ENCODE measurements at places on chromosomes 13 and 19.

GRCh38 chr13:108463340-108463739 lies 166.1 kb upstream of the MYO16 start:
- DNase-seq = peak; percentile 15

DNA sequence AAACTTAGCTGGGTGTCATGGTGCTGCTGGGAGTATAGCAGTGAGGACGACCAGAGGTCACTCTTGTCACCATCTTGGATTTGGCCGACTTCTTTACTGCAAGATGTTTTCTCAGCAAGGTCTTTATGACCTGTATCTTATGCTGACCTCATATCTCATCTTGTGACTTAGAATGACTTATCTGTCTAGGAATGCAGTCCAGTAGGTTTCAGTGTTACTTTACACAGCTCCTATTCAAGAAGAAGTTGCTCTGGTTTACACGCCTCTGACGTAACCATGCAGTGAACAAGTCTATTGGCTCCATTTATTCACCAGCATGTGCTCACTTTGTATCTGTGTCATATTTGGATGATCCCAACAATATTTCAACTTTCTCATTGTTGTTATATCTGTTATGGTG lies 26.7 kb downstream of the ZNF850 start:
- no peak for DNase-seq

- DNase-seq = no peak
Observed at GRCh38 chr19:35860818-35861639, 4.3 kb downstream of the KIRREL2 start.

GRCh38 chr19:38006361-38007045 lies 99.5 kb downstream of the SIPA1L3 start:
- DNase-seq = no peak

DNA sequence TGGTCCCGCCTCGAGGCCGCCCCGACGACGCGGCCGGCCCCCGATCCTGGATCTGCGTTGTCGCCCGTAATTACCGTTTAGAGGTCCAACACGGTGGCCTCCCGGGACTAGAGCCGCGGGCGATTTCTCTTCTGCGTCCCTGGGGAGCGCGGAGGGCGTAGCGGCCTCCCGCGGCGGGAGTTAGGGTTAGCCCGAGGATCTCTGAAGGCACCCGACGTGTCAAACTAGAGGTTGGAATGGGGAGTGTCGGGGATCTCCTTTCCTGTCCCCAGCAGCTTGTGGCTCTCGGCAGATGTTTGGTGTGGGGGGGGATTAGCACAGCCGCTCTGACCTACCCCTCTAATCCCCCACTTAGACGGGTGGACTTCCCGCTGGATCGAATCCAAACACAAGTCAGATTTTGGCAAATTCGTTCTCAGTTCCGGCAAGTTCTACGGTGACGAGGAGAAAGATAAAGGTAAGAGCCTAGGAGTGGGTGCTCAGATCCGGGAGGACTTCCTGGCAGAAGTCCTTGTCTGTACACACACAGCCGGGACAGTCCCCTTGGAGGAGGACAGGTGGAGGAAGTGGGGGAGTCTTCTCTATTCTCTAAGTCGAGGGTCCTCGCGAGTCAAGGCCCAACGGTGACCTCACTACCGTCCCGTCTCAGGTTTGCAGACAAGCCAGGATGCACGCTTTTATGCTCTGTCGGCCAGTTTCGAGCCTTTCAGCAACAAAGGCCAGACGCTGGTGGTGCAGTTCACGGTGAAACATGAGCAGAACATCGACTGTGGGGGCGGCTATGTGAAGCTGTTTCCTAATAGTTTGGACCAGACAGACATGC lies 581 bp downstream of the CALR start:
- DNase-seq = peak; percentile 50

- no peak for DNase-seq
Observed at GRCh38 chr13:23330356-23330755, 103.1 kb downstream of the SACS start.

- no peak for DNase-seq
Observed at GRCh38 chr19:4367781-4368127, 24.4 kb downstream of the MPND start.

GRCh38 chr19:16957151-16957701 lies 68.4 kb downstream of the F2RL3 start:
- no peak for DNase-seq

- DNase-seq = no peak
Observed at GRCh38 chr19:39399668-39400050, 7.0 kb upstream of the ZFP36 start.

- no peak for DNase-seq
Observed at GRCh38 chr13:75790198-75790970, 154.3 kb downstream of the LMO7 start.

DNA sequence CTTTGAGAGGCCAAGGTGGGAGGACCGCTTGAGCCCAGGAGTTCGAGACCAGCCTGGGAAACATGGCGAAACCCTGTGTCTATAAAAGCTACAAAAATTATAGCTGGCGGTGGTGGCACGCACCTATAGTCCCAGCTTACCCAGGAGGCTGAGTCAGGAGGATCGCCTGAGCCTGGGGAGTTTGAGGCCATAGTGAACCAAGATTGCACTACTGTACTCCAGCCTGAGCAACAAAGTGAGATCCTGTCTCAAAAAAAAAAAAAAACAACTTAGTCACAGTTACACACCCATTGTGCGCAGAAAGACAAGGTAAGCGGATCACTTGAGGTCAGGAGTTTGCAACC lies 728 bp upstream of the DENND1C start:
- DNase-seq = no peak

- DNase-seq = no peak
Observed at GRCh38 chr13:98175043-98175442, 2.0 kb downstream of the RNF113B start.

DNA sequence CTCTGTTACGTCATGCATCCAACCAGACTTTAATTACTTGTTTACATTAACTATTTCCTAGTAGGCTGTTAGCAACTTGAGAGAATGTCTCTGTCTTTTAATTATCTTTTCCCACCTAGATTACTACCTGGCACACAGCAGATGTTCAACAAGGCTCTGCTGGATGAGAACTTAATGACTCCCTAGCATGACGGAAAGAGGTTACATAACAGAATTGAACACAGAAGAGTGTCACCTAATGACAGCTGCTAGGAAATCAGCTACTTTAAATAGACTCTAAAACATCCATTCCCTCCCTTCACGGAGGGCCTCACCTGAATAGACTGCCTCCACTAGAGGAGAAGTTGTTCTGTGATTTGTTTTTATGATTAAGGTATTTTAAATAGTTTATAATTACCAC lies 110.8 kb downstream of the TEX29 start:
- DNase-seq = no peak

GRCh38 chr13:26406791-26407190 lies 150.7 kb upstream of the WASF3 start:
- no peak for DNase-seq

DNA sequence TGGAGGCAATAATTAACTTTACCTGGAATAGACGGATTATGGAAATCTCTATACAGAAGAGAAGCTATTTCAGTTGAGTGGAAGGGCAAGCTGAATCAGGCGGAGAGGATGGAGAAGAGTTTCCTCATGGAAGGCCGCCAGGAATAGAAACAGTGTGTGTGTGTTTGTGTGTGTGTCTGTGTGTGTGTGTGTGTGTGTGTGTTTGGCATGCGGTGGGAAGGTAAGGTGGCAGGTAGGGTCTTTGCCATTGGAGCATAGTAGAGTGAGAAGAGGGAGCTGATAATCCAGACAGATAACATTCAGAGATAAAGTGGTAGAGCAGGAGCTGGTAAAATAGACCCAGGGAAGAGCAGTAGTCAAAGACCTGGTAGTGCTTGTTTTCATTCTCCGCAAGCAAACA lies 9.2 kb upstream of the HS6ST3 start:
- DNase-seq = no peak

DNA sequence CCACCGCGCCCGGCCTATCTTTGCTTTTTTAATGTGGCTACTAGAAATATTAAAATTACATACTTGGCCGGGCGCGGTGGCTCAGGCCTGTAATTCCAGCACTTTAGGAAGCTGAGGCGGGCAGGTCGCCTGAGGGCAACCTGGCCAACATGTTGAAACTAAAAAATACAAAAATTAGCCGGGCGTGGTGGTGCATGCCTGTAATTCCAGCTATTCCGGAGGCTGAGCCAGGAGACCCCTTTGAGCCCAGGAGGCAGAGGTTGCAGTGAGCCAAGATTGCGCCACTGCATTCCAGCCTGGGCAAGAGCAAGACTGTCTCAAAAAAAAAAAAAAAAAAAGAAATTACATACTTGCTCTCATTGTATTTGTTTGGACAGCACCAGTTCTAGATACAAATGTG lies 34.8 kb upstream of the DPRX start:
- no peak for DNase-seq

GRCh38 chr13:66323745-66324347 lies 906.3 kb downstream of the PCDH9 start:
- no peak for DNase-seq

- peak; percentile 99 for DNase-seq
Observed at GRCh38 chr19:55160128-55160985, 2.8 kb upstream of the TNNI3 start.

- DNase-seq = no peak
Observed at GRCh38 chr13:36884235-36884634, 35.8 kb downstream of the SMAD9 start.

- DNase-seq = peak; percentile 61
Observed at GRCh38 chr19:6457958-6458694, 1.5 kb downstream of the SLC25A23 start.

GRCh38 chr13:51271528-51272085 lies 49.4 kb downstream of the FAM124A start:
- DNase-seq = no peak
